ENCODE measurements at places on chromosomes 11 and 22. TPM values are rescaled to one million over a fixed set of nuclear protein-coding genes. Genes with fewer than 3 reads are reported as not detected.

Gene C22orf23
- total RNA-seq = 1.4 TPM

Gene SNAP29
- 10.1 TPM for total RNA-seq

Gene C2CD3
- 21.0 TPM for total RNA-seq

Gene RIMBP3B
- total RNA-seq = 1.2 TPM

Gene TMEM86A
- 6.7 TPM for total RNA-seq

Gene OR8A1
- total RNA-seq = 0.23 TPM

Gene TMEM109
- total RNA-seq = 9.7 TPM

Gene ISX
- not detected for total RNA-seq

Gene ALX4
- total RNA-seq = 0.92 TPM

Gene GAS2
- 18.0 TPM for total RNA-seq

Gene PKP3
- total RNA-seq = 0.69 TPM

Gene DDX25
- 24.9 TPM for total RNA-seq

Gene MMP7
- not detected for total RNA-seq

Gene MUC2
- total RNA-seq = not detected

Gene NRXN2
- 397 TPM for total RNA-seq

Gene XBP1
- 53.3 TPM for total RNA-seq

Gene OR2AG2
- 1.4 TPM for total RNA-seq

Gene IRF7
- 3.9 TPM for total RNA-seq

Gene LGALS12
- not detected for total RNA-seq

Gene CBLIF
- total RNA-seq = not detected

Gene BTG4
- total RNA-seq = not detected

Gene CD82
- 16.4 TPM for total RNA-seq

Gene FAM180B
- total RNA-seq = not detected

Gene APOL6
- 3.5 TPM for total RNA-seq

Gene SMIM35
- total RNA-seq = under 0.01 TPM

Gene TCIRG1
- total RNA-seq = 4.8 TPM

Gene OLFML1
- 1.2 TPM for total RNA-seq

Gene FAM181B
- 17.8 TPM for total RNA-seq

Gene RBMXL2
- not detected for total RNA-seq

Gene MPZL2
- total RNA-seq = 1.2 TPM

Gene CAVIN3
- 2.5 TPM for total RNA-seq

Gene ACTN3
- total RNA-seq = 0.23 TPM

Gene SBF1
- 89.3 TPM for total RNA-seq
